ENCODE measurements at places on chromosomes 7 and 10.

- no peak for DNase-seq
Observed at GRCh38 chr7:137342265-137342664, 1.3 kb downstream of the PTN start.

GRCh38 chr10:6751363-6751762, 171.3 kb upstream of the PRKCQ start:
- DNase-seq: no peak

DNA sequence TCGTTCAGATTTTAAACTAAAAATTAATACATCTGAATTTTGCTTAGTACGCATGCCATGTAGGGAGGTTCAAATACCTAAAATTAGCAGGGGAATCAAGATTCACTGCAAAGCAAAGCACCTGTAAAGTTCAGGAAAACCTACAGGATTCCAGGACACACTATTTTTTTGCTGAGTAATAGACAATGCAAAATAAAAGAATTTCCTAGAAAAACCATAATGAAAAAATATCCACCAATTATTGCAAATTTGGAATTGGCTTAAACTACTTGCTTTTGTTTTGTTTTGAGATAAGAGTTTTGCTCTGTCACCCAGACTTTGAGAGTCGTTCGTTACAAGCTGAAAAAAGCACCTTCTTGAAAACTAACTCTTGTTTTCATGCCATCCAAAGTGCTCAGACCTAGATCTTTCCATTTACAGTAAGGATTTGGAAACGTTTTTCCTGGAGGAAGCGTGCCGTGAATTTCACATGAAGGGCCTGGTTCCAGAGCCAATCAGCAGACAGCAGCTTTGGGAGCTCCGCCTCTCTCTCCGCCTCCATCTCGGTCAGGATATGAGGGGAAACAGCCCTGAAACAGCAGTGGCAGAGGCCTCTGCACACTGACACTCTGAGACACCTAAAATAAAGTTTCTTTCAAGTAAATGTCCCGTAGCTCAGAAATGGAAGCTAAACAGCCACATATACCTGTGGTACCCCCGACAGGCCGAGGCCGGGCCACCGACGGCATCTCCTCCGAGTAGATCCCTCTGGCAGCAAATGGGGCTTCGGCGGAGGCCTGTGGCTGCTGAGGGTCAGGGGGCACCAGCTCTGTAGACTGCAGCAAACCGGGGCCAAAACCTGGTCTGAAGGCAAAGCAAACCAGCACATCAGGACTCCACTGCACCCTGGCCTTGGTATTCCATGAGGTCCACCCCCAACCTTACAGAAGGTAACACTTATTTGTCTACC, 45.9 kb upstream of the ATP6V0A4 start:
- DNase-seq: no peak

DNA sequence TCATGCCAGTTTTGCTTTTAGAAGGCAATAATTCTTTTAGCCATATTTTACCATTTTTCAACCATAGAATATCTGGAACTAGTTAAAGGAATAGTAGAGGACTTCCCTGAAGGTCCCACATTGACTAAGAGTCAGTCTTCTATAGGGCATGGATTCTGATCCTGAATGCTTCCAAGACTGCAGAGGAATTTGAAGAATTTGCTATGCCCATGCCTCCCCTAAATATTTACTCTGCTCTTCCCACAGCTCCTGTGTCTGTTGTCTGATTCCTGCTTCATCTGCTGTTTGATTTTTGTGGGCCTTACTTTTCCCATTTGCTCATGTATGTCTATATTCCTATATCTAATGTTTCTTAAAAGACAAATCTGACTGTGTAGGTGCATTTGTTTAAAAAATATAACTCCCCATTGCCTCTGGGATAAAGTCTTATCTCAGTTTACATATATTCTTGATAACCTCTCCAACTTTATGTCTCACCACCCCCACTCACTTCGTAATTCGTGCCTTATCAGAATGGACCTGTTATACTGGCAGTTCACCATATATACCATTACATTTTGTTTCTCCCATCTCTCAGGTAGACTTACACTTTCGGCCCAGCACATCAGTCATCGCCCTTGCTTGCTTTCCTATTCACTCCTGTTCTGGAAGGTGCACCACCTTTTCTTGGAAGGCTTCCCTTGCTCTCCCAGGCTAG, 33.9 kb downstream of the LRRC4 start:
- DNase-seq: no peak

DNA sequence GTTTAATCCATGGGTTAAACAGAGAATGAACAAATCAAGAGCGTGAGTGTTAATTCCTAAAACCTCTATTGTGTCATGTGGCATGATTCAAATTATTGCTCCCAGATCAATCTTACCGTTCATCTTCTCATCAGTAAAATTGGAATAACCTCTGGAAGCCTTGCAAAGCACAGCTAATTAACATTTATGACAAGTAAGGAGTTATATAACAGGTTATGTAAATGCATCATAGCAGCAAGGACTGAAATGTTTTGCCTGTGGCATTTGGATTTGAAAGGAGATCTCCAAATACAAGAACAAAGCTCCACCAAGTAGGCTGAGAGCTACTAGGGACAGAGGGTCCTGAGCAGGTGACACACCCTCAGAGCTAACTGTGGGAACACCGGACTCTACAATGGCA, 502.9 kb upstream of the CELF2 start:
- DNase-seq: no peak

DNA sequence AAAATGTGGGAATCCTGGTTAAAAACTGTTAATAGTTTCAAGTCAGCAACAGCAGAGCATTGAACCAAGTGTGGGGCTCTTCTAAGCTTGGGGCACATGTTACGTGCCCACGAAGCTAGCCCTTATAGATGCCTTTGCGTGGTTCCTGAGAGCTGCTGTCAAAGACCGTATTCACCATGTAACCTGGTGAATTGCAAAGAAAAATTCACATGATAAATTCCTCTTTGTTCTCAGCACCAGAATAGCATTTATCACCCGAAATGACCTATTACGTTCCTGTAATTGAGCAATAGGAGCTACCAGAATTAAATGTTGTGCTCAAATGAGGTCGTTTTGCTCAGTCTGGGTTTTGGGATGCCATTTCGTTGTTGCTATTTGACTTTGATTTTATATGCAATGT, 202.6 kb upstream of the PRPS1L1 start:
- DNase-seq: no peak

DNA sequence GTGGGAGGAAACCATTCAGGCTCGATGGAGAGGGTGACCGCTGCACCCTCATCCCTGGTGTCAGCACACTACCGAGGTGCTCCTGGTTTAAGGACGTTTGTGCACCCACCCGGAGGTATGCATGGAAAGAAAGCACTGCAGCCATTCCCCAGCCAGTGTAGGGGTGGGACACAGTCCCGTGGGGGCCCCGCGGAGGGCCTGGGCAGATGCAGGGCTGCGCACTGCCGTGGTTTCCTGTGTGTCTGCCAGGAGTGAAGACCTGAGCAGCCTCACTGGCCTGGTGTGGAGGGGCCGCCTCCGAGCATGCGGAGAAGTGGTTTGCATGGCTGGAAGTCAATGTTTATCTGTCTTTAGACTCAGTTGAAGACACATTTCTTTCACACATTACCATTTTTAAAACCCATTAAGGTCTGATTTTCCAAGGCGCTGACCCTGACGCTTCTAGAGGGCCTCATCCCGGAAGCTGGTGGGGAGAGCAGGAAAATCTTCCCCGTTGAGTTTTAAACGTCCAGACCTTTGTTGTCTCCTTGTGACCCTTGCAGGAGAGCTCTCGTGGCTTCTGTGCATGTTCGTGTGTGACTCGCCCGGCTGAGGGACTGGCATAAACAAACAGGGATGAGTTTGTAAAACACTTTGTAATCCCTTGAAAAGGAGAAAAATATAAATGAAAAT, 188.1 kb downstream of the MGMT start:
- DNase-seq: no peak

DNA sequence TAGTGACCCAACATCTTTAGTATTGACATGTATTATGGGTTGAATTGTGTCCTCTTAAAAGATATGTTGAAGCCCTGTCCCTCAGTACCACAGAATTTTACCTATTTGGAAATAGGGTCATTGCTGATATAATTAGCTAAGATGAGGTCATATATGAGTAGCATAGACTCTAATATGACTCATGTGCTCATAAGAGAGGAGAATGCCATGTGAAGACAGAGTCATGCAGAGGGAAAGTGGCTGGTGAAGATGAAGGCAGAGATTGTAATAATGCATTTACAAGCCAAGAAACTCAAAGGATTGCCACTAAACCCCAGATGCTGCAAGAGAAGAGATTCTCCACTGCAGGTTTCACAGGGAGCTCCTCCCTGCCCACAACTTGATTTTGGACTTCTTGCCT, 496.4 kb downstream of the KIF20B start:
- DNase-seq: no peak

GRCh38 chr7:132438926-132439325, 137.3 kb downstream of the PLXNA4 start:
- no peak for DNase-seq

DNA sequence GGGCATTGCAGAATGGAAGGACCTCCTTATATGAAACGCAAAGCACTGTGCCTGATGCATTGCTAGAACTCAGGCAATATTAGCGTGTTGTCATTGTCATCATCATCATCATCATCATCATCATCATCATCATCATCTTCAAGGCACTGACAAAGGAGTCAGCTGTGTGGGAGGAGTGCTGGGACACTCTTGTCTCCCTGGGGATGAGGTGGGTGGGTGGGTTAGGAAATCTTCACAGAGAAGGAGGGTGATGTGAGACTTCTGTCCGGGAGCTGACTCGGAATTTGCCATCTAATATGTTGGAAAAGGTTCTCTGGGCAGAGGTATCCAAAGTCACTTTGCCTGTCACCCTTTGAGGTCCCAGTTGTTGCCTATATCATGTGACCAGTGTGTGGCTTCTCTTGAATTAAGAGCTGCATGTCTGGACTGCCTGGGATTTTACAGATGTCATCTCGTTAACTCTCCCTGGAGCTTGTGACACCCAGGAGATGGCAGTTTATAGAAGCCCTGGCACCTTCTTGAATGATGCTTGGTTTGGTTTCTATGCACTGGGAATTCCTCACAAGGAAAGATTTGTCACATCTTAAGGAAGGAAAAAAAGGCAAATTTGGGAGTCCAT, 7.1 kb downstream of the HTRA1 start:
- no peak for DNase-seq

GRCh38 chr10:70284542-70285475, 1.0 kb upstream of the NPFFR1 start:
- DNase-seq: no peak

GRCh38 chr10:34200355-34200901, 614.7 kb downstream of the PARD3 start:
- no peak for DNase-seq

DNA sequence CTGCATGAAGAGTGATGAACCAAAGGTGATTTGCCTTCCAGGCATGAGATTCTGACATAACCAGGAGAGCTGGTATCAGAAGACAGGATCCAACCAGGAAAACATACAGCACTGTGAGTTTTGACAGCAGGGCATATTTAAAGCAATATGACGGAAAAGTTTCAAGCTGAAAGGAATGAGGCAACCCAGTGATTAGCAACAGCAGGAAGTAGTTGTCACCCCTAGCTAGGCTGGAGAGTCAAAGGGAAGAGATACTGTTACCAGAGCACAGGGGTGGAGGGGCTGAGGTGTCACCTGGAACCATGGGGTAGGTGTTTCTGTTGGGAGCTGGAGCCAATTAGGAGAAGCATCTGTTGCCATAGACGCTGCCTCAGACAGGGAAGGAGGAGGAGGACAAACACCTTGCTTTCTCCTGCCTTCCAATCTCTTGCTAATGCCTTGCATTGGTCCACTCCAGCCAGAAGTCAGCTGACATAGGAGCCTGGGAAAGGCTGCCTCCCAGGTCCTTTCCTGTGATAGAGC, 125.4 kb upstream of the SORCS3 start:
- DNase-seq: no peak

DNA sequence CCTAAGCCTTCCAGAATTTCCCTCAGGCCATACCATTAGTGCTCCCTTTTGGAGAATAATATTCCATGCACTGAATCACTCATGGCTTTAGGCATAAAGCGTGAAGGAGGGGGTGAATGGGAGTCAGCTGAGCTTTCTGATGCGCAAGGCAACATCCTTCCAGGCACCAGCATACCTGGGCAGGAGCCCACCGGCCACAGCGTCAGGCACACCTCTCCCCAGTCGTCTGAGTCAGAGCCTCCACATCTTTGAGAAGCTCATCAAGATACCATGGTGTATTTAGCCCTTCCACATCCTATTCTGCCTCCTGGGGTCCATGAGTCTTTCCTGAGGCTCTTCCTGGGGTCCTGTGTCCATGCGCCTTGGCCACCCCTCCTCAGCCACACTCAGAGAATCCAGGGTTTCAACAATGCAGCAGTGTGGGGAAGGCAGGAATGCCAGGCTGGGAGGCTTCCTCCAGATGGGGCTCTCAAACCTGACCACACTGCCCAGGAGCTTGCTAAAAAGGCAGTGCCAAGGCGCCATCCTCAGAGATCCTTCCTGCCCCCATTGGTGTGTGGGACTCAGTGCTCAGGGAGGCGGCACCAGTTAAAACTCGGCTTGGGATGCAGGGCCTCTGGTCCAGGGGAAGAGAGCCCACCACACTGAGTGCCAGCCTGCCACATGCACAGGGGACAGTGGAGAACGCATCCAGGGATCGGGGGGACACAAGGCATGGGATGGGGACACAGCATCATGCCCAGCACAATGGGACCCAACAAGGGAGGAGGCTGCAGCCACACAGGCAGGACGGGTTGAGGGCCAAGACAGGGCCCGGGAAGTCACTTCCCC, 31.6 kb downstream of the RASGEF1A start:
- no peak for DNase-seq

GRCh38 chr7:33054261-33054964, 8.2 kb downstream of the NT5C3A start:
- DNase-seq: no peak

GRCh38 chr7:309586-310228, 19.7 kb downstream of the FOXL3 start:
- no peak for DNase-seq

DNA sequence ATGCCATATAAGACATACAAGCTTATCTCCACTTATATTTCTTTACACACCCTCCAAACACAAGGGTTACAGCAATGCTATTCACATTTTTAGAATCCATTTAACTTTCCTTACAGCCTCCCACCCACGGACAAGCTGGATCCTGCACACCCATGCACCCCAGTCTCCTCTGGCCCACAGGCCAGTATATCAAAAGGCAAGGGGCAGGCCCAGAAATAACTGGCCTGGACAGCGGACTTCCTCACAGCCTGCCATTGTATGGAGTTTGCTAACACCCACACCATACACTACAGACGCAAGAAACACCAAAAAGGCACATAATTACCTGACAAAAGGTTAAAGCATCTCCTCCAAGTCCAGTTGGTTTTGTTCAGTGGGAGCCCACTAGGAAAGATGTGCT, 12.0 kb downstream of the HOXA4 start:
- no peak for DNase-seq

DNA sequence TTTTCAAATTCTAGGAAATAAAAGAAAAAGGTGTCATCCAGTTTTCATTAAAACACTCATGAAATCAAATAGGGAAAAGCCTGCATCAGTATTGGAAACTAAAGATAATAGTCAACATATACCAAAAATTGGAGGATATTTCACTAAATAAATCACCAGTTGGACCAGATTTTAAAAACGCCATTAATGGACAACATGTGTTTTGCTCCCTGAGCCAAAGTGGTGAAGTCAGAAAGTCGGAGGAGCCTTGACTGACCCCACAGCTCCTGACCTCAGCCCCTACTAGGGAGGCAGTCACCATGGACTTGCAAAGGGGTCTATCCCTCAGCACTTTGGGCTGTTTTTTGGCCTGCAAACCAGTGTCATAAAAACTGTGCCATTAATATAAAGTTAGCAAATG, 98.3 kb upstream of the SEC61G start:
- DNase-seq: no peak

GRCh38 chr10:132048294-132048667, 17.5 kb upstream of the JAKMIP3 start:
- no peak for DNase-seq
